ENCODE measurements at places on chromosomes 16 and 17.

DNA sequence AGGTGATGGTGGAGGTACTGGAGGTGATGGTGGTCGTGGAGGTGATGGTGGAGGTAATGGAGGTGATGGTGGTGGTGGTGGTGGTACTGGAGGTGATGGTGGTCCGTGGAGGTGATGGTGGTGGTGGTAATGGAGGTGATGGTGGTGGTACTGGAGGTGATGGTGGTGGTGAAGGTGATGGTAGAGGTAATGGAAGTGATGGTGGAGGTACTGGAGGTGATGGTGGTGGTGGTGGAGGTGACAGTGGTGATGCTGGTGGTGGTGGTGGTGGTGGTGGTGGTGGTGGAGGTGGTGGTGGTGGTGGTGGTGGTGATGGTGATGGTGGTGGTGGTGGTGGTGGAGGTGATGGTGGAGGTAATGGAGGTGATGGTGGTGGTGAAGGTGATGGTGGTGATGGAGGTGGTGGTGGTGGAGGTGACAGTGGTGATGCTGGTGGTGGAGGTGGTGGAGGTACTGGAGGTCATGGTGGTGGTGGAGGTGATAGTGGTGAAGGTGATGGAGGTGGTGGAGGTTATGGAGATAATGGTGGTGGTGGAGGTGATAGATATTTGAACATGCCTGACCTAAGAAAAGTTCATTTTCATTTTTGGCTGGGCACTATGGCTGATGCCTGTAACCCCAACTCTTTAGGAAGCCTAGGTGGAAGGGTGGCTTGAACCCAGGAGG is 55.0 kb downstream of the RNF213 start:
- DNase-seq, result no peak

DNA sequence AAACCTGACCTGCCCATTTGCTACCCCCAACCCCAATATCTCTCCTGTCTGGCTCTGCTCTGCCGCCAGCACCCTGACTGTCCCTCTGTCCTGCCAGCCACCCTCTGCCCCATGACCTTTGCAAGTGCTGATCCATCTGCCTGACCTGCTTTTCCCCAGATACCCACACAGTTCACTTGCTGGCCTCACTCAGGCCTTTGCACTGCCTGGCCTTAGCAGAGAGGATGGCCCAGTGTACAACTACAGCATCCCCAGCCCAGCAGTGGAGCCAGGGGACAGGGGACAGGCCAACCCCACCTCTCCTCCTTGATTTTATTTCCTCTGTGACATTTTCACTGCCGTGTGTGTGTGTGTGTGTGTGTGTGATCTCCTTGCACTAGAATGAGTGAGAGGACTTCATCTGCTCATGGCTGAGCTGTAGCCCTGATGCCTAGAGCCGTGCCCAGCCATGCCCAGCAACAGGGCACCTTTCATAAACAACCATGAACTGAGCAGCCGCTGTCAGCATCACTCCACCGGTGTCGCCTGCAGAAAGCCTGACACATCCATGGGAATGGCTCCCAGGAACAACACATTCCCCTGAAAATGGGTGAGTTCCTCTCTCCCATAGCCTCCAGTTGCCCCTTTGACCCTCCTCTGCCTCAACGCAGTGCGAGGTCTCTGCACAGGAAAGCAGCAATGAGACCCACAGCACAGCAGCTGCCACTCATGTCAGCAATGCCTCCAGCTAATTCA is 36.0 kb upstream of the RBFOX3 start:
- no peak for DNase-seq

GRCh38 chr17:2138318-2138717 is 83.4 kb downstream of the HIC1 start:
- DNase-seq, result no peak

GRCh38 chr17:79826204-79826680 is 13.0 kb downstream of the CBX4 start:
- no peak for DNase-seq

DNA sequence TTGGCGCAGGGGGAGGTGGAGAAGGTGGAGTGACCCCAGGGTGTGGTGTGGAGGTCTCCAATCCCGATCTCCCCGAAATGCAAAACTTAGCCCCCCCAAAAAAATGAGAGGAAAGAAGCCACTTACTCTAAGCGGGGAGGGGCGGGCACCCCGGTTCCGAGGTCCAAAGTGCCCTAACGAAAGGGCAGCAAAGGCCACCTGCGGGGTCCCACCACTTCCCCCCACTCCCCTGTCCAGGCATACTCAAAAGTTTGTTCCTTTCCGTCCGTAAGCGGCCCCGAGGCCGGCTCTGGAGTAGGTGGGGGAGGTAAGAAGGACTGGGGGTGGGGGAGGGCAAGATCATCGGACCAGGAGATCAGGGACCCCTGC is 1.1 kb downstream of the TOX3 start:
- DNase-seq, result peak; percentile 9

- no peak for DNase-seq
Observed at GRCh38 chr16:14524979-14525378, 105.1 kb downstream of the PARN start.

GRCh38 chr16:55665511-55665910 is 9.7 kb downstream of the SLC6A2 start:
- DNase-seq, result no peak

DNA sequence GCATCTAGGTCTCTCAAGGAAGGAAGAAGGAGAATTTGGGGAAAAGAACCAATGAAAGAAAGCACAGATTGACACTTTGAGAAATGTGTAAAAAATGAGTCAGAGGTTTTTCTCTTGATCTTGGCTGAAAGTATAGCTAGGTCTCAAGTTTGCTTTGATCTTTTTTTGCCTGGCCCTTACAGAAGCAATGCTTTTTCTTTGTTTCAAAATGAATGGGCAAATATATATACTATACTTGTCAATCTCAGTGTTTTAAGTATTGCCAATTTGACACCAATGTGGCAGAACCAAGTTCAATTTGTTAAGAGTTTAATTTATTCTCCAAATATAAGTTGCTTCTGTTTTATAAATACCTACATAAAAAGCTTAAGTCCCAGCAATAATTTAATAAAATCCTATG is 119.6 kb downstream of the PPM1E start:
- DNase-seq, result no peak

- DNase-seq, result no peak
Observed at GRCh38 chr16:76818606-76819181, 372.3 kb upstream of the MON1B start.

GRCh38 chr16:22313876-22314470 is 16.8 kb downstream of the POLR3E start:
- no peak for DNase-seq

- no peak for DNase-seq
Observed at GRCh38 chr16:7090628-7091115, 242.0 kb upstream of the RBFOX1 start.

GRCh38 chr16:54291656-54292487 is 5.3 kb upstream of the IRX3 start:
- DNase-seq, result no peak

DNA sequence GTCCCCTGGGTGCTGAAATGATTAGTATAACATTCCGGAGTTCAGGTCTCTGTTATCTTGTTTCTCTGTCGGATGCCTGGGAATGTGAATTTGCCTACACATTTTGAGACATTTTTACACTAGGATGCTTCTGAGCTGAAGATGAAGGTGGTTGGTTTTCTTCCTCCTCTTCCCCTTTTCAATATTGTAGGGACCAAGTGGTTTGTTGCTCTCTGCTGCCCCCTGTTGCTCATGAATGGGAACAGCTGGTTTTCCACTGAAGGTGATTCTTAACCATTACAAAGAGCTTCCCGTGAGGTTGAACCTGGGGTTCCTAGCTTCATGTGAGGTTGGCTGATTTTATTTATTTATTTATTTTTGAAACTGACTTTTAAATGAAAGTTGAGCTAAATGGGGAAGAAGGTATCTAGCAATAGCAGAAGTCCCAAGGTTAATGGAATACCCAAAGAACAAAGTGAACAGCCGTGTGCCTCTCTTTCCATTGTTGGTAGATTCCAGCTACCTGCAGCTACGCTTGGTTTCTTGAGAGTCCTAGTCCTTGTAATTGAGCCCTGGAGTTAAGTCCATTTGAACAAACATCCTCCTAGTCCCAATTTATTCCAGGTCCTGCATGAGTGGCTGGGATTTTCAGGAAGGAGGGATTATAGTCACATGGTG is 983.9 kb upstream of the EEF2KMT start:
- DNase-seq, result peak; percentile 3

GRCh38 chr17:8019166-8019565 is 16.8 kb downstream of the GUCY2D start:
- no peak for DNase-seq

GRCh38 chr17:33871720-33872540 is 383.2 kb upstream of the CCL2 start:
- no peak for DNase-seq

GRCh38 chr16:24526701-24527495 is 12.5 kb upstream of the RBBP6 start:
- no peak for DNase-seq

GRCh38 chr16:85735225-85735635 is 15.7 kb downstream of the C16orf74 start:
- DNase-seq, result no peak

DNA sequence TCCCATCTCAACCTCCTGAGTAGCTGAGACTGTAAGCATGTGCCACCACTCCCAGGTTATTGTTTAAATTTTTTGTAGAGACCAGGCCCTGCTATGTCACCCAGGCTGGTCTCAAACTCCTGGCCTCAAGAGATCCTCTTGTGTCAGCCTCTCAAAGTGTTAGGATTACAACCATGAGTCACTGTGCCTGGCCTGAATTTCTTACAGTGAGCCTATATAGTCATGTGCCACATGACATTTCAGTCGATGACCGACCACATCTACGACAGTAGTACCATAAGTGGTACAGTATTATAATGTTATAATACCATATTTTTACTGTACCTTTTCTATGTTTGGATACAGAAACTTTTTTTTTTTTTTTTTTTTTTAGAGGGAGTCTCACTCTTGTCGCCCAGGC is 195.3 kb downstream of the STX8 start:
- DNase-seq, result no peak
